ENCODE measurements at places on chromosomes 7 and 10.

DNA sequence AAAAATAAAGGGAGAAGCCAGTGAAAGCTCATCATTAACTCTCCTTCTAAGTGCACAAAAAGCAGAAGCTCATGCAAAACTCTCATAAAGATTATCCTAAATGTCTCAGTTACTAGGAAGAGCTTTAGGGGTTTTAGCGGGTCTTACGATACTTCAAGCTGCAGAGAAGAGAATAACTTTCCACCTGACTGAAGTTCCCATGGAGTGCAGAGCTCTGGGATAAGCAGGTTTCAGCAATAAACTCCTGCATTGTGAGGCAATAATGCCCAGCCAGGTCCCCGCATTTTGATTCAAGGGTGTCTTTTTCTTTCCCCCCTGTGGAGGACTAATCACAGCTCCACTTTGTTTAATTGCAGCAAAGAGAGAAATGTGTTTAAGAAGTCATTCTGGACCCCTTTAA, 241.9 kb upstream of the SP8 start:
- no peak for DNase-seq

GRCh38 chr10:71094712-71095390, 117.5 kb upstream of the UNC5B start:
- DNase-seq: no peak

- DNase-seq: no peak
Measured at GRCh38 chr7:84196084-84196503, 1.5 kb upstream of the SEMA3A start.

- no peak for DNase-seq
Measured at GRCh38 chr10:89633484-89633883, 11.6 kb downstream of the PANK1 start.

GRCh38 chr7:129169171-129169671, 19.2 kb upstream of the SMO start:
- no peak for DNase-seq

DNA sequence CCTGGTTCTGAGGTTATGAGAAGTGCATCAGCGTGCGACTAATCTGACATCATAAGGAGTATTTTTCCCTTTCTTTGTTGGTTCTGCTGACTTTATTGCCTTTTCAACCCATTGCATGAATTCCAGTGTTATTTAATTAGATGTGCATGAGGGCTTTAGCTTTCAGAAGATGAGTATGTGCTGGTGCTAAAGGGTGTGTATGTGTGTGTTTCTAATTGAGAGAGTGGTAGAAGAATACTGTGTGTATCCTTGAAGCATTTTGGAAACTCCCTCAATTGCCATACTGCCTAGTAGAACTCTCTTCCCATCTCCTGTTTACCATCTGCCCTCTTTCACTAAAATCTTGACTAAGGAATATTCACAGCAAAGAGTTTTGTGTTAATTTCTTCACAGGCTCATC, 158.1 kb downstream of the SND1 start:
- DNase-seq: no peak

DNA sequence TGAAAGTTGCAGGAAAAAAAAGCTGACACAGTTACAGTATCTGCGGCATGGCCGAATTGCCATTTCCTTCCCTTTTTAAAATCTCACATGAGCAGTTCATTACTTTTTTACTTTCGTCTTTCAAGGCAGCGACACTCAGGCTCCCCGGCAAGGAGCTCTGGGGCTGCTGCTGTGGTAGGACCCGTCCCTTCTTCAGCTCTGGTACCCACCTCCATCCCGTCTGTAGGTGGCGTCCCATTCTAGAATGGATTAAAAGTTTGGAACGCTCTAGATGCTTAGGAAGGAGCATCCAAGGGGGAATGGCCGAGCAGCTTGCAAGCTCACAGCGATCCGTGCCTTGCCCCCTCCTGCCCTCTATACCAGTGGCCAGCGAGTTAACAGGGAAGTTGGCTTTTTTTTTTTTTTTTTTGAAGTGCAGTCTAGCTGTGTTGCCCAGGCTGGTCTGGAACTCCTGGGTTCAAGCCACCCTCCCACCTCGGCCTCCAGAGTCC, 22.8 kb upstream of the TTYH3 start:
- no peak for DNase-seq

DNA sequence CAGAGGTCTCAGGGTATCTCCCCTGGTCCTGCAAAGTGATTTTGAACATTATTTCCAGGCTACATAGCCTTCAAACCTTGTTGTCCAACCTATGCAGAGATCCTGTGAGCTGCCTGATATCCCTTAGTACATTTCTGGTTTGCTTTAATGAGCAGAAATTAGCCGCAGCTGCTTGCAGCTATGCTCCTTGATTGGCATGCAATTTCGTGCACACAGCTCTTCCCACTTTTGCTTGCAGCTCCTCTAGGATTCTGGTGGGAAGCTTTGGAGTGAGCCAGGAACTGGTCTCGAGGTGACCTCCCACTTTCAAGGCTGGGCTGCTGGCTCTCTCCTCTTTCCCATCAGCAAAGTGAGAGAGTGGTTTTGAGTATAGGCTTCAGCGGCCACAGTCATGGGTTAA, 45.8 kb downstream of the OAT start:
- DNase-seq: no peak

DNA sequence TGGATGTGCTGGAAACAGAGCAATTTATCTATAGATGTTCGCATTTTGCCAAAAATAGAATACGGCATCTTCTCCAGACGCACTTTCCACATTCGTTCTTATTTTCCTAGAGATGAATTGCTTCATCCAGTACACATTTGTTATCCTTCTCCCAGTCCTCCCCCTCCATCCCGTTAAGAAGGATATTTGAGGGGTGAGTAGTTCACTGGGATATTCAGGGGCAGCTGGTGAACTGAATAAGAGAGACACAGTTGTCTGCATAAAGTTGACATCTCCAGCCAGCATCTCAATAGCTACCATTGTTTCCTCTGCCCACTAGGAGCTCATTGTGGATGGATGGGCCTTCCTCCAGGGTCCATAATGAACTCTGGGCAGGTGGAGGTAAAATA, 456.8 kb upstream of the NRP1 start:
- DNase-seq: no peak

Data from stimulated activated CD8-positive, alpha-beta memory T cell treated with anti-CD3 and anti-CD28 coated beads, Interleukin-7, amount 100 ng/mL, for 24 hours (primary cell).